ENCODE measurements at places on chromosomes 4 and X.

- no peak for DNase-seq
These were observed 237.4 kb downstream of the CAMK2D start for GRCh38 chr4:113524096-113524495.

DNA sequence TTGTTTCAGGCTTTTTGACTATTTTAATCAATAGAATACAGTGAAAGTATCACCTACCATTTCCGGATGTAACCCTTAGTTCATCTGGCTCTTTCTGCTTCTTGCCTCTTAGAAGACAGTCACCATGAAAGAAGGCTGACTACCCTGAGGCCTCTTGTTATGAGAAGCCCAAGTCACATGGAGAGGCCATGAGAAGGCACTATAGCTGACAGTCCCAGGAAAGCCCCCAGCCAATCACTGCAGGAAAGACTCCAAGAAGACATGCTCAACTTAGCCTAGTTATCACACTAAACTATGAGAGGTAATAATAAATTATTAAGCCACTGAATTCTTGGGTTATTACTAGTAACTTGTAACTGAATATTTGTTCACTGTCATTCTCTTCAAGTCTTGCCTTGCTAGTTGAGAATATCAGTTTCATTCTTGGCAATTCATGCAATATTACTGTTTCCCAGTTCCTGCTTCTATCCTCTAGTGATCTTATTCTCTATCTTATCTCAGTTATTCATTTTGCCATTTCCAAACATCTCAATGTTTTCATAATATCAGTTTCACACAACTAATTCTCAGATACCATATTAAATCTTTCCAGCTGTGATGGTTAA is 57.1 kb upstream of the GUCY1A1 start:
- DNase-seq: no peak

- DNase-seq: no peak
These were observed 132.8 kb downstream of the DTHD1 start for GRCh38 chr4:36414248-36414647.

- no peak for DNase-seq
These were observed 1017.2 kb downstream of the SH3BGRL start for GRCh38 chrX:82219129-82219528.

GRCh38 chr4:2441393-2442174 is 22.8 kb downstream of the CFAP99 start:
- no peak for DNase-seq

DNA sequence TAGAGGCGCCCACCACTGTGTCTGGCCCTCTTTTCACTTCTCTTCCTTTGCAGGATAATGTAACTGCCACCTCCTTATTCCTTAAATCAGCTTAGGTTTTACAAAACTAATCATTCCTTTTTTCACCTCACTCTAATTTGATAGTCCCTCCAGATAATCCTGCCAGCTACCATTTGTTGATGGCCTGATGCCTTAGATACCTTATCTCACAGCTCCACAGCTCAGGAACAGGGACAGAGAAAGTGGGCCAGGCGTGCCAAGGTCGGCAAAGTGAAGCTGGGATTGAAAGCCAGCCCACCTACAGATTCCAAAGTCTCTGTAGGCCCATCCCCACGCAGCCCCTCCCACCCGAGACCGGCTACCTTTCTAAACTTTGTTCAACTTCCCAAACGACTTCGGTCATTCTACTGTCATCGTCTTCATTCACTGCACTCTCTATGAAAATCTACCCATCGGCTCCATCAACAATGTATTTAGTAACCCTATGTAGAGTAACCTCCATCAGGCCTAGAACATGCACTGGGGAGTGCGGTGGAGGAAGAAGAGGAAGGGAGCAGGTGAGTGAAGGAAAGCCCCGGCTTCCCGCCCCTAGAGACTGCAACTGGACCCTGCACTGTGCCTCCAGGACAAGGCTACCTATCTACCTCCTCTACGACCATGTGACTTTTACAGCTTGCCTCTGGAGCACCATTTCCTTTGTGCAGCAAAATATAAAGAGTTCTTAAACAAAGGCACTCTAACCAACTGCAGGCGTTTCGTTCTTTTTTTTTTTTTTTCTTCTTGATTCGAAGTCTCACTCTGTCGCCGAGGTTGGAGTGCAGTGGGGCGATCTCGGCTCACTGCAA is 1.5 kb downstream of the CASP6 start:
- DNase-seq: no peak

GRCh38 chrX:81202943-81203342 is 1.0 kb downstream of the SH3BGRL start:
- DNase-seq: no peak

DNA sequence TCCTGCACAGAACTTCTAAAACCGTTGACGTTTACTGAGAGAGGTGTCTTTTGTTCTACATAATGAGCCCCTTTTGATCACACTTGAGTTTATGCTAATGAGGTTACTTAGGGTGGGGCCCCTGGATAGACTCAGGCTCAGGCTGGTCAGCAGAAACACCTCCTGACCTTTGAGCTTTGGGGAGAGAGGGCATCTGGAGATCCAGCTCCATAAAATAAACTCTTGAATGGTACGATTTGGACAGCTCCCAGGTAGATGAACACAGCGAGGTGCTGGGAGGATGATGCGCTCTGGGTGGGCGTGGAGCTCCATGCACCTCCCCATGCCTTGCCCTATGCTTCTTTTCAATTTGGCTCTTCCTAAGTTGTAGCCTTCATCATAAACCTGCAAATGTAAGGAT is 52.0 kb downstream of the ENOPH1 start:
- DNase-seq: no peak

GRCh38 chrX:584572-584971 is 46.0 kb upstream of the SHOX start:
- no peak for DNase-seq

GRCh38 chr4:15765910-15766697 is 12.0 kb upstream of the CD38 start:
- no peak for DNase-seq

- DNase-seq: no peak
These were observed 53.5 kb upstream of the IL21 start for GRCh38 chr4:122674371-122674770.

DNA sequence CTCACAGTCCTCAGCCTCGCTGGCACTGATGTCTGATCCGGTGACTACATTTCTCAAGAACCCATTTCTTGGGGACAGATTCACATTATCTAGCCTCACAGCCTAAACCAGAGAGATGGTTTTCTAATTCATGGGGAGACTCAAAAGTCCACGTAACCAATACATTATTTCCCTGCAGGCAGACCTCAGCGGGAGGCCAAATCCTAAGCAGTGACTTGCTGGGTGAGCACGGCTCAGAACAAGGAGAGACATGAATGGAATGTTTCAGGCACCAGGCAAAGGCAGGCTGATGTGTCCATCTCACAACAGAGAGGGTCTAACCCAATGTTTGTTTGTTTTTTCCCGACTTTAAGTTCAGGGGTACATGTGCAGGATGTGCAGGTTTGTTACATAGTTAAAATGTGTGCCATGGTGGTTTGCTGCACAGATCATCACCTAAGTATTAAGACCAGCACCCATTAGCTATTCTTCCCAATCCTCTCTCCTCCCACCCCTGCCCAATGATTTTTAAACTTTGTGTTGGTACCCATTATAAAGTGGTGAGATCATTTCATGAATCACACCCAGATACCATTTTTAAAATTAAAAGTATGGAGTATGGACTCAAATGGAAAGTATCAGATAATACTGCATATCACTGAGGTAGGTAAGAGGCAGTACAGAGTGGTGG is 53.3 kb downstream of the SCD5 start:
- DNase-seq: no peak

GRCh38 chrX:55451990-55452832 is at the start of gene MAGEH1:
MAGEH1 (plus strand) TSS chrX:55452127; CDS start chrX:55452375, 248 bp downstream.
- DNase-seq: peak; percentile 77

DNA sequence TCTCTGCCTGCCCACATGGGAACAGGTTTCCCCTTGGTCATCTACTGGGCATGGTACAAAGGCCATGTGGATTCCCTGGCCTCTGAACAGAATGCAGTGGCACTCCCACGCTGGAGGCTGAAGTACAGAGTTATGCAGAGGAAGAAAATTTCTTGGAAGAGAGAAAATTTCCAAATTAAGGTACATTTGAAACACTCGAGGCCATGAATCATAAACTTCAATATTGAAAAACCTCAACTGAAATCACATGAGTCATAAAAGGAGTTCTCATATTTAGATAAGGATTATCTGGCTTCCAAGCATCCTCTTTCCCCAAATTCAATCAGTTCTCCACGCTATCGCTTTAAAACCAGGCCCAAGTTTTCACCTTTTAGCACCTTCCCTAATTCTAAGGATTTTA is 28.1 kb upstream of the TXK start:
- no peak for DNase-seq

GRCh38 chr4:172011196-172011595 is 198.0 kb downstream of the GALNTL6 start:
- no peak for DNase-seq

GRCh38 chr4:94475050-94475449 is 23.3 kb downstream of the PDLIM5 start:
- no peak for DNase-seq

- no peak for DNase-seq
These were observed 74.2 kb upstream of the DMD start for GRCh38 chrX:33285550-33285949.

DNA sequence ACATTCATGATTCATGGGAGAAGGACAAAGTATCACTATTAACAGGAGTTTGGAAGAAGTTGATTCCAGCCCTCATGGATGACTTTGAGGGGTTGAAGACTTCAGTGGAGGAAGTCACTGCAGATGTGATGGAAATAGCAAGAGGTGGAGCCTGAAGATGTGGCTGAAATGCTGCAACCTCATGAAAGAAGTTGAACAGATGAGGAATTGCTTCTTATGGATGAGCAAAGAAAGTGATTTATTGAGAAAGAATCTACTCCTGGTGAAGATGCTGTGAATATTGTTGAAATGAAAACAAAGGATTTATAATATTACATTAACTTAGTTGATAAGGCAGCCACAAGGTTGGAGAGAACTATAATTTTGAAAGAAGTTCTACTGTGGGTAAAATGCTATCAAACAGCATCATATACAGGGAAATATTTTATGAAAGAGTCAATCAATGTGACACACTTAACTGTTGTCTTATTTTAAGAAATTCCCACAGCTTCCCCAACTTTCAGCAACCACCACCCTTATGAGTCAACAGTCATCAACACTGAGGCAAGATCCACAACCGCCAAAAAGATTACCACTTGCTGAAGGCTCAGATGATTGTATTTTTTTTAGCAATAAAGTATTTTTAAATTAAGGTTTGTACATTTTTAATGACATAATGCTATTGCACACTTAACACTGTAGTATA is 302.6 kb downstream of the CBLL2 start:
- DNase-seq: no peak

DNA sequence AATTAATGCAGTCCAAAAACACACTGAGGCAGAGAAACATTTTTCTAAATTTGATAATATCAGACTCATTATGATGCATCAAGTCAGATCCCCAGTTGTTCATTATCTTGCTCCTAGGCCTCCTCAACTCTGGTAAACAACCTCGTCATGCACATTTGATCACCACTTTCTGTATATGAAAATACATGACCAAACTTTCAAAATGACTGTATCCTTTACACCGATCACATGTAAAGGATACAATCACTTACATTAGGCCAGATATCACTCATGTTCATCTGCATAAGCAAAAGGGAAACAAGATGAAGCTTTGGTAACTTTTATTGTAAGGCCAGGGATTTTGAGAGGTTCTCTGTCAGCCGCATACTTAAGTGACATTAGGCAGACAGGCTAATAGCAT is 99.4 kb upstream of the IL1RAPL1 start:
- DNase-seq: no peak

DNA sequence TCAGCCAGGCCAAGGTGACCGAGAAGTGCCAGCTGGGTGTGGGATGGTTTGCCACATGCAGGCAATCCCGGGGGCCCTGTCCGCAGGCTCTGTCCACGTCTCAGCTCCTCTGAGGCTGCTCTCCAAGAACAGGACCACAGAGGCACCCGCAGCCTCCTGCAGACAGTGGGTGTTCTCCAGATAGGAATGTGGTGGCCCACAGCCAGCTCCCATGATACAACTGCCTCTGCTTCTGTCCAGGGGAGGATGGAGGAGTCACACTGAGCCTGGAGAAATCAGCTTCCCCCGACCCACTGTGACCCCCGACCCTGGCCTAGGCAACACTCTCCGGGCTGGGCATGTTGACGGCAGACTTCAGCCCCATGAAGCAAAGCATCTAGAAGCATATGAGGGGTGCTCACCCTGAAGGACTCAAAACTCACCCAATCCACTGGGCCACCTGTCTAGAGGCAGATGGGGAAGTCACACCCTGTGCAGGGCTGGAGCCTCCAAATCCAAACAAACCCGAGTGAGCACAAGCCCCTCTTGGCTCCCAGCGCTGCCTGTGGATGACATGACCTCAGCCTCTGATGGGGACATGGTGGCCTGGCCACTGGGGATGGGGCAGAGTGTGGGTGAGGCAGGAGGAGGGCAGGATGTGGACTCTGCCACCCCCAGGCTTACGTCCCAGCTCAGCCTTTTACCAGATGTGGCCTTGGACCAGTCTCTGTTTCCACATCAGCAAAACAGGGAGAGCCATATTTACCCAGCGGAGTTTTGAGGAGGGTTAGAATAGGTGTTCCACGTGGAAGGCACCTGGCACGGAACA is 102.3 kb downstream of the PSAPL1 start:
- DNase-seq: peak; percentile 59

DNA sequence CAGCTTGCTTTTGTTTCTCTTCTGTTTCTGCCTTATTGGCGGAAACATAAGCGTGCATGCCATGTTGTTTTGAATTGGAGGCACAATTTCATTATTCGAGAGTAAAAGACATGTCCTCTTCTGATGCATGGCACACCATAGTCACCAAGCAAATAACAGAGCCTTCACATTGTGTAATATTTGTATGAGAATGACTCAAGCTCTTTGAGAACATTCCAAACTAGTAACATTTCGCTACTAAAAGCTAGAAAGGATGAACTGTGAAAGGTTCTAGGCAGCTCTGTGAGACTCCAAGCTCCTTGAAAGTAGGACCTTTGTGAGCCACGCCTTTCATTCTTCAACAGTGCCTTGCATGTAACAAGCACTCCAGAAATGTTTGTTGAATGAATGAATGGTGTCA is 9.2 kb upstream of the ANXA3 start:
- no peak for DNase-seq

DNA sequence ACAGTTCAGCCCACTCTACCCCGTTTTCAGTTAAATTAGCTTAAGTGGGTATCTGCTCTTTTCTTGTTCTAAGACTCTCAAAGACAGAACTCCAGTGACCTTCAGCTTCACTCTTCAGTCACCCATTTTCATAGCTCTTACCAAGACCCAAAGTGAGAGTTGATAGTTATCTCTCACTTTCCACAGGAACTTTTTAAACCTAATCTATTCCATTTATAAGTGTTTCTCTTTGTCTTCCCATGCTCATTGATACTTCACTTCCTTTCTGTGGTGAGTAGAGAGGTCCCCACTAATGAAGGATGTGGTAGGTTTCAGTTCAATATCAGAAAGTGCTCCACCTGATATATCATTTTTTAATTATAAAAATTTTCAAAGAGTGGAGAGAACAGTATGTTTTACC is 33.4 kb downstream of the COX18 start:
- no peak for DNase-seq
